ENCODE measurements at places on chromosomes 4 and X. TPM values are rescaled to one million over a fixed set of nuclear protein-coding genes. Genes with fewer than 3 reads are reported as not detected.

Gene SPANXB1
- not detected for total RNA-seq

Gene FAM9C
- total RNA-seq, result not detected

Gene ATP1B4
- total RNA-seq, result not detected

Gene SHOX
- total RNA-seq, result not detected

Gene TSPAN7
- total RNA-seq, result not detected

Gene EVC2
- total RNA-seq, result 0.69 TPM

Gene MAGEA3
- not detected for total RNA-seq

Gene PHEX
- total RNA-seq, result 0.23 TPM

Gene CFAP47
- total RNA-seq, result not detected

Gene CORIN
- 0.39 TPM for total RNA-seq

Gene NEIL3
- total RNA-seq, result 23.2 TPM

Gene MAGEA6
- not detected for total RNA-seq

Gene ANK2
- total RNA-seq, result 0.69 TPM

Gene PASD1
- total RNA-seq, result not detected

Gene IBSP
- not detected for total RNA-seq

Gene PKD2
- total RNA-seq, result 9.5 TPM

Gene REPS2
- total RNA-seq, result 0.08 TPM

Gene UBE2D3
- 380 TPM for total RNA-seq

DNA sequence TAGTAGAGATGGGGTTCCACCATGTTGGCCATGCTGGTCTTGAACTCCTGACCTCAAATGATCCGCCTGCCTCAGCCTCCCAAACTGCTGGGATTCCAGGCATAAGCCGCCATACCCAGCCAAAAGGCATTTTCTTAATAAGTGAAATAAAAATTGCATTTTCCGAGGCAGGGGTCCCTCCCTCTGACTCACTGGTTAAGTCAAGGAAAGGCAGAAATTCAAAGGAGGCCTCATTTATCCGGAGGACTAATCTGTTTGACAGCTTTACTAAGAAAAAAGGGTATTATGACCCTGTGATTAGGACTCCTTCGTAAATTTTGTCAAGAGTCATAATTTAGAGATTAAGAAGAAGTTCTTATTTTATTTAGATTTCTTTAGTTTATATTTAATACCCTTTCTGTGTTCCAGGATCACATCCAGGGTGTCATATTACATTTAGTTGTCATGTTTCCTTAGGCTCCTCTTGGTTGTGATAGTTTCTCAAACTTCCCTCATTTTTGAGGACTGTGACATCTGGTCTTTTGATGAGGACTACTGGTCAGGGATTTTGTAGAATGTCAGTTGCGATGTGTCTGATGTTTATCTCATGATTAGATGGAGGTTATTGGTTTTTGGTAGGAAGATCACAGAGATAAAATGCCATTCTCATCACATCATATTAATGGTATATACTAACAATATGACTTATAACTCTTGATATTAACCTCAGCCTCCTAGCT, 753.7 kb upstream of the AMOT start:
- no peak for DNase-seq

GRCh38 chr4:76582817-76583087, 147.7 kb downstream of the SHROOM3 start:
- DNase-seq, result no peak

- DNase-seq, result no peak
These were observed 371.8 kb upstream of the FTHL17 start for GRCh38 chrX:31443654-31444053.

GRCh38 chrX:154655786-154656185, 2.4 kb upstream of the CTAG2 start:
- no peak for DNase-seq

GRCh38 chr4:16722416-16722815, 176.0 kb downstream of the LDB2 start:
- DNase-seq, result no peak

DNA sequence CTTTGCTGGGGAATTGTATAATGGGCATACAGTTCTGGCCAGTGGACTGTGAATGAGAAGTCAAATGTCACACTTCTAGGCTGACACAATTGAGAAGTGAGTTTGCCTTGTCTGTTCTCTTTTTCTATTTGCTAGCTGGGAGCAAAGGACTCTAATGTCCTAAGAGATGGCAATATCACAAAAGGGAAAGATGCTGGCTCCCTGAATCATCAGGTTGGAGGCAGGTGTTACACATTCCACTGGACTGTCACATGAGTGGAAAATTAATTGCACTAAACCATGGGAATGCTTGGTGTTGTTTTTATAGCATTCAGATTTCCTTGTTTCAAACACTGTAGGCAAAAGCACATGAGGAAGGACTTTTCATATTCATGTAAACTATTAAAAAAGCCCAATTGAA, 388.3 kb downstream of the ADAM29 start:
- DNase-seq, result no peak

- DNase-seq, result no peak
These were observed 460.3 kb downstream of the MID1IP1 start for GRCh38 chrX:39261446-39262147.

- DNase-seq, result no peak
These were observed 68.4 kb downstream of the DHRSX start for GRCh38 chrX:2432298-2432863.

DNA sequence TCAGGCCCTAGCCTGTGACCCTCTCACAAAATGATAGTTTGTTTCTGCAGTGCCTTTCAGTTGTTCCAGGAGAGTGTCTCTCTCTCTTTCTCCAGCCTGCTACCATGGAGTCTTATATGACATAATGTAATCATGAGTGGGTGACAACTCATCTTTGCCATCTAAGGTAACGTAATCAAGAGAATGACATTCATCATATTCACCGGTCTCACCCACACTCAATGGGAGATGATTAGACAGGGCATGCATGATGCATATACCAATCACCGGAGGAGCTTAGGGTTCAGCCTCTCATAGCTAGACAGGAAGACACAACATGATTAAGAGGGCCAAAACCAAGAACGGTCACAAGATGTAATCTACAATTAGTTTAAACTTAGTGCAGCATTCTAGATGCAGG, 97.1 kb upstream of the FAM9B start:
- DNase-seq, result no peak

DNA sequence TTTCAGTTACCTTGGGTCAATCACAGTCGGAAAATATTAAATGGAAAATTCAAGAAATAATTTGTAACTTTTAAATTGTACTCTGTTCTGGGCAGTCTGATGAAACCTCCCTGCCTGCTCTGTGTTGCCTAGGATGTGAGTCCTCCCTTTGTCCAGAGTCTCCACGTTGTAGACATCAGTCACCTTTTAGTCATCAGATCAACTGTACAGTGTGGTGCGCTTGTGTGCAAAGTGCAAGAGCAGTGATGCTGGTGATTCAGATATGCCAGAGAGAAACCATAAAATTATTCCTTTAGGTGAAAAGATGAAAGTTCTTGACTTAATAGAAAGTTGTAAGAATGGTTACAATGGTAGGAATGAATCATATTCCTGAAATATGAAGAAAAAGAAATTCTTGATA, 1.4 kb downstream of the SPATA4 start:
- no peak for DNase-seq

DNA sequence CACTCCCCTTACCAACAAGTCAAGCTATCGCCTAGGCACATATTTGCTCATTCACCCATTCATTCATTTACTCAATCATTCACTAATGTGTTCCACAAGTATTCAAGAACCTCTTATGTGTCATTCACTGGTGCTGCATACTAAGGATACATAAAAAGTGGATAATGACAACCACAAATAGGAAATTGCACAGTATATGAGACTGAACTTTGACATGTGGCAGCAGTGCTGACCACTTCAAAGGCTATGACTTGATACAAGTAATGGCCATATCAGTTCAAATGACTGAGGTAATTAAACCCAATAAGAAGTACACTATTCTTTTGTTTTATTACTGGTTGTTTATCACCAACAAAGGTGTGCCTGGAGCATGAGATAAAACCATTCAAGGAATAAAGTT, 282.5 kb downstream of the KLHL13 start:
- no peak for DNase-seq

DNA sequence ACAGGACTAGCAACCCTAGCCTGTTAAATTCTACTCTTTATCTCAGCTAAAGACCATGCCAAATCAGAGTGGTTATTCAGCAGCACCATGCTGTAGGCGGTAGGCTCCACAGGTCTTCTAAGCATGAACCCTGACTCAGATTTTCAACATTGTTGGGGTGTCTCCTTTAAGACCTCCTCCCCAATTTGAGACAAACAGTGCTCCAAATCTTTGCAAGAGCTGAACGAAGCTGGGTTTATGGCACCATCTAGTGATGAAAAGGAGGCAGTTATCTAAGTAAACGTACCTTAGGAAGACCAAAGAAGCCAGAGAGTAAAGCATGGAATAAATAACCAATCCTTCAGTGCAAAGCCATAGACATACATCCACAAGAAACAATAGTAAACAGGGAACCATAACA, 334.5 kb upstream of the SLC7A11 start:
- DNase-seq, result no peak

- no peak for DNase-seq
These were observed 21.2 kb downstream of the SLC2A9 start for GRCh38 chr4:9999956-10000561.

DNA sequence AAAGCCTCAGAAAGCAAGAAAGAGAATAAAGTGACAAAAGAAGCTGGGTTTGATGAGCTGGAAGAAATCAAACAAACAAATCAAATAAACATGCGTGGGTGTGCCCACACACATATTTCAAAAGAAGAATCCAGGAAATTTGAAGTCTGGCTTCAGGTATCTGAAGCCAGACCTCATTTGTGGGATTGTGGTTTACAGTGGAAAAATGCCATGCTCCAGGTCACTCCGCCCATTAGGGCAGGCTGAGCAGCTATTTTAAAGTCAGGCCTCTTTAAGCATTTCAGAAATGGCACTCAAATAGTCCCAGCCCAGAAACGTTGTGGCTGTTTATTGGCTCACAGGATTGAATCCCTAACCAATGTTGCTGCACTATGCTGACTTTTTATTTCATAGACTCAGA, 226.1 kb upstream of the F9 start:
- DNase-seq, result no peak

- DNase-seq, result no peak
These were observed 53.3 kb downstream of the SLC4A4 start for GRCh38 chr4:71392109-71392508.

DNA sequence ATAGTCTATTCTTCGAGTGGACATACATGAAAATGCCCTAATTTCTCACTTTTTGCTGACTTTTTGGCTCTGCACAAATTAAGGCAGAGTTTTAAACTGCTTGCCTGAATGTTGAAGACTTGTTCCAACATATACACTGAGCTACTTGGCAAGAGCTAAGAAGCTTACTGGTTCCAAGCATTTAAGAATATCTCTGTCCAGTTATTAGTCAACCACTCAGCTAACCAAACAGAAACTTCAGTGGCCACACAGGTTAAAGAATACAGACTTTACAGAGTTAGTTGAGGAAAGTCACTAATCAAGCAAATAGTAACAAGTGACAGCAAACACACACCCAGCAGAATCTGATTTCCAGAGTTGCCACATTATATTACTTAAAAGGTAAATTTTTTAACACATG, 35.5 kb downstream of the AMER1 start:
- DNase-seq, result no peak

DNA sequence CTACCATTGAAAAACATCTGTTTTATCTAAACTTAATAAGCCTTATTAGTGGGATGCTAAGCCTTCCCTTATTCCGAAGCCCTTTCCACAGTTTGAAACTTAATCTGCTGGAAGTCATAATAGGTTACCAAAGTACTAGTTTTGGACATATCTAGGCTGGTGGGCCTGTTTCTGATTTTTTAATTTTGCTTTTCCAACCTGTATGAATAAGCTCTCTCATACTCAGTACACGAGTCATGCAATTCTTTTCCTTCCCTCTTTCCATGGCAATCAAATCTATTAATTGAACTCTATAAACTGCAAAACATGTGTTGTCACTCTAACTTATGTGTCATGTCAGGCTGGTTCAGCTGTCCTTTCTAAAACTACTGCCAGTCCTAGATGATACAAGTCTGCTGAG, 91.0 kb downstream of the AMMECR1 start:
- no peak for DNase-seq

DNA sequence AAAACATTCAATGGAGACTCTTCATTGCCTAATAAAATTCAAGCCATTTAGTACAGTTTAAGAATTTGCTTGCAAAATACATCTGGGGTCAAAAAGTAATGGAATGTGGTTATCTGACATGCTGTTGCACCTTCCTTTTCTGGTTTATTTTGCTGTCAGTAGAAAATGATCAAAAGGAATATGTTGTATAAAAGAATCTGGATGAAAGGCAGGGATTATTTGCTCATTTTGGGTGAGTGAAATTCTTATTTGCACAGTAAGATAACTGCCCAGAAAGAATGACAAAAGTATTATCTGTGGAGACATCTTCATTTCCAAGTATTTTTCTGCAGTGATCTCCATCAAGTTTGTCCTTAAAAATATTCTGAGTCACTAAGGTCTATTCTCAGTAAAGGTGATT, 30.4 kb downstream of the BOD1L1 start:
- no peak for DNase-seq

DNA sequence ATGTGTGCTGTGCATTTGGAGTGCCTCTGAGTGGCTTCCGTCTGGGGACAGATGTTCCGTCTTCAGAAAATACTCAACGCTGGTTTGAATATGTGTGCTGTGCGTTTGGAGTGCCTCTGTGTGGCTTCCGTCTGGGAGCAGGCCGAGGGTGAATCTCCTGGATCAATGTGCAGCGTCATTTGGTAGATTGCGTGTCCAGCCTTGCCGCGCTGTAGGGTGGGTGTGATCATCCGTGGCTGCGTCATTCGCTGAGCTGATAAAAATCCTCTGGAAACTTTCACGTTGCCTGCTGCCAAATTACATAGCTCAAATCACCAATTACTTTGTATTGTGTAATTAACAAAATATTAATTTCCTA, 12.1 kb downstream of the UVSSA start:
- DNase-seq, result no peak

DNA sequence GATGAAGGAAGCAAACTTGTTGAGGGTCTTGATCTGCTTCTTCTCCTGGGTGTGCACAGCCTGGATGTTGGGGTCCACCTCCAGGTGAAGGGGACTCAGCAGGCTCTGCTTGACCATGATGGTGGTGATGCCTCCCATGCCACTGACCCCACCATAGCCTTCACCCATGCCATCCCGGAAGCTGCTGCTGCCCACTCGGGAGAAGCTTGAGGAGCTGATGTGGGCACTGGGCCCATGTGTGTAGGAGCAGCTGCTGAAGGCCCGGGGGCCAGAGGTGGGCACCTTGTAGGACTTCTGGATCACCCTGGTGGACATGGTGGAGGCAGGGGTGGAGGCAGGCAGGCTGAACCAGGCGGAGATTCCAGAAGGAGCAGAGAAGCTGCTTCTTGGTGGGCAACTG, 432.7 kb upstream of the DIPK2B start:
- DNase-seq, result no peak

- DNase-seq, result no peak
These were observed 64.5 kb downstream of the PDE5A start for GRCh38 chr4:119564106-119564505.

DNA sequence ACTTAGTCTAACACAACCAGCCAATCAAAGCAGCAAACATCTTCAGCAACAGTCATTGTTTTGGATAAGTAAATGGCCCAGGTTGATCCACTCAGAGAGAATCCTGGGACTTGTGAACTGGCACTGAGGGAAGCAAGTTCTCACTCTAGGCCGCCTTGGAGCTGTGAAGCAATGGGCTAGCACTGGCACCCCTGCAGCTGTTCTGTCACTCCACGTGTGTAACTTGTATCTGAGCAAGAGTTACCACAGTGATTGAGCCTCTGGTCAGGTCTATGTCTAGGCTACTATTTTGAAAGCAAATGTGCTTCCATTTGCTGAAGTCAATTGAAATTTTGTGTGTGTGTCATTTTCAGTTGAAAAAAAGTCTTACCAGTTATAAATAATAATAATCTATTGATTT, 57.2 kb upstream of the HS3ST1 start:
- no peak for DNase-seq

GRCh38 chr4:47315346-47315745, 148.2 kb downstream of the COMMD8 start:
- DNase-seq, result no peak

Measured in activated naive CD8-positive, alpha-beta T cell treated with anti-CD3 and anti-CD28 coated beads, Interleukin-2, amount 10 ng/mL, durations not matched to agents 7 days and 5 days (primary cell).